Left colon (tissue), 2 donors: ENCODE measurements at places on chromosomes 13 and 19.

- no peak for DNase-seq
These were observed 177.0 kb downstream of the ZNF536 start for GRCh38 chr19:30549151-30549550.

DNA sequence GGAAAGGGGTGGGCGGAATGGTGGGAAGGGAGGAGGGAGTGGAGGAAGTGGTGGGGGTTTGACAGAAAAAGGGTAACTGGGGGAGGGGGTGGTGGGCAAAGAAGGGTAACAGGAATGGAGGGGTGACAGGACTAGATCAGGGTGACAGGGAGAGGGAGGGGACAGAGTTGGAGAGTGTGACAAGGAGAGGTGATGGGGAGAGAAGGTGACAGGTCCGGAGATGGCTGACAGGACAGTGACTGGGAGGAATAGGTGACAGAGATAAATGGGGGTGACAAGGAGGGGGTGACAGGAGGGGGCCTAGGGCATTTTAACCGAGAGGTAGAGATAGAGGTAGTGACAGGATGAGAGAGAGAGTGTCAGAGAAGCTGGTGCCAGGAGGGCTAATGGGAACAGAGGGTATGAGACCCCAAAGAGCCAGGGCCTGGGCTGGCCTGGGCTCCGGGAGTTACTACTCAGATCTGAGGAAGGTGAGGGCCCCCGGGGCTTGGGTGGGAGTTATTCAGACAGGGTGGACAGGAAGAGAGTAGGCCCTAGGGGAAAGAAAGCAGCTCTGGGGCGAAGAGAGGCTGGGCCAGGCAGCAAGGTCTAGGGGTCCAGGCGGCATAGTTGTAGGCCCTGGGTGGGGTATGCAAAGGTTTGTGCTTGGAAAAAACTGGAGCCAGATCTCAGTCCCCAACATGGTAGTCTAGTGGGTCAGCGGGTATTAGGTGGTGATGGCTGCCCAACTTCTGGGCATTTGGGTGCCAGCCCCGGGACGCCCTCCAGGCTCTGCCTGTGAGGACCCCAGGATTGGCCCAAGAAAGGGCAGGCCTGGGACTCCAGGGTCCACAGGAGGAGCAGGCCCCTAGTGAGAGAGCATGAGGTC lies 660 bp downstream of the CIC start:
- DNase-seq: peak; percentile 39

- peak; percentile 72 for DNase-seq
These were observed 10.5 kb downstream of the CEBPA start for GRCh38 chr19:33291623-33292534.

DNA sequence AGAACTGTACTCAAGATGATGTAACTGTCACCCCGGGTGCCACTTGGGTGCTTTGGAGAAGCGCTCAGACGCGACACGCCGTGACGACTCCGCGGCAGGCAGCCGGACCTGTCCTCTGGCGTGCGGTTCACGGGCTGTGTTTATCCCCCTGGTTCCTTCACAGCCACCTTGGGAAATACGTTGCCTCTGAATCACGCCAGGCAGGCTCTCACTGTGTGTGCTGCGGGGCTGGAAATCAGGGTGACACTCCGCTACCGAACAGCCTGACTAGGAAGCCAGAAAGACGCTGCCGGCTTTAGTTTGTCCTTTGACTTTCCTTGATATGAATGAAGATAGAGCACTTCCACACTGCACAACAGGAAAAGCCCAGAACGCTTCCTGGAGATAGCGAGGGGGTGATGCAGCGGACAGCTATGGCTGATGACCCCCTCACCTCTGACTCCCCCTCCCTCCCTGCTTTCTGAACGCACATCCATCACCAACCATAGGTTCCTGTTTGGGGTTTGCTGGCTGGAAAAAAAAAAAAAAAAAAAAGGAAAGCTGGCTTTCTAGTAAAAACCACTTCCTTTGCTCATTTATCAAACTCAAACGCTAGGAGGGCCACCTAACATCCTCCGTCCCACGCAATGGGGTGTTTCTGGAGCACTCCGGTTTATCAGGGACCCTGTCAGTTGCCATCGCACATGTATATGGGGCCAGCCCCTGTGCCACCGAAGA lies 3.7 kb upstream of the GP6 start:
- no peak for DNase-seq

DNA sequence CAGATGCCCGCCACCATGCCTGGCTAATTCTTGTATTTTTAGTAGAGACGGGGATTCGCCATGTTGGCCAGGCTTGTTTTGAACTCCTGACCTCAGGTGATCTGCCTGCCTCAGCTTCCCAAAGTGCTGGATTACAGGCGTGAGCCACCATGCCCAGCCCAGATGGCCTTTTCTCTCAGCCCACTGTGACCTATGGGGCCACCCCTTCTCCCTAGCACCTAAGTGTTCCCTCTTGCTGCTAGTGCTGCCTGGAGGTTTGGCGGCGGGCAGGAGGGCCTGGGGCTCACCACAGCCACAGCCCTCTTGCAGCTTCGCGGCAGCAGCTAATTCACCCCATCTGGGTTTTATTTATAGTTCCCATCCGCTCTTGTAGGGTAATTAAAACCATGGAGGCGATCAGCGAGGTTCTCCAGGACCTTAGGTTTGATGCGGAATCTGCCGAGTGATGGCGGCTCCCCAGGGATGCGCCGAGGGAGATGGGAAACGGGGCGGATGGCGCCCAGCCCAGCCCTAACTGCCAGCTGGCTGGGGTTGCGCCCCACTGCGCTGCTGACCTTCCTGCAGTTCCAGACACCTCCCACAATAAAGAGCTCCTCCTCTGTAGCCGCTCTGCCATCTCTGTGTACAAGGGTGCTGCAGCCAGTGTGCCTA lies 3.3 kb downstream of the REX1BD start:
- no peak for DNase-seq

GRCh38 chr13:47472516-47472915 lies 528.6 kb downstream of the SUCLA2 start:
- DNase-seq: no peak

GRCh38 chr19:1047696-1048147 lies 7.8 kb downstream of the ABCA7 start:
- peak; percentile 66 for DNase-seq

GRCh38 chr13:29535663-29536655 lies 59.5 kb downstream of the SLC7A1 start:
- DNase-seq: no peak
